ENCODE measurements at places on chromosomes 1 and 21.
A peak's percentile ranks its signal among the peaks of the same experiment; 100 is the strongest.

DNA sequence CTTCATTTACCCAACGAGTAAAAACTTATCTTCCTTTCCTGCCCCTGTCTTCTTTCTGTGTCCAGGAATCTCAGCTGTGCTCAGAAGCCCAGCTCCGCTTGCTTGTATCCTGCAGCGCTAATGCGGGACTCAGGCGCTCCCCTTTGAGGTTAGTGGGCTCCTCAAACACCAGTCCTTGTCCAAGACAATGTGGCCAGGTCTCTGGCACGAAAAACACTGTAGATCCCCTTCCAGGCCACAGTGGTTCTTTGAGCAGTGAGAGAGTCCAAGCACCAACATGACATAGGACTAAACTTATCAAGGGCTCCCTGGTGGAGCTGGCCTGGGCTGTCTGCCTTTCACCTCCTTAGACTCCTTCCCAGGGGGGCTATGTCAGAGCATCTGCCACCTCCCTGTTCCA, 53.7 kb downstream of the PLD5 start:
- no peak for DNase-seq

DNA sequence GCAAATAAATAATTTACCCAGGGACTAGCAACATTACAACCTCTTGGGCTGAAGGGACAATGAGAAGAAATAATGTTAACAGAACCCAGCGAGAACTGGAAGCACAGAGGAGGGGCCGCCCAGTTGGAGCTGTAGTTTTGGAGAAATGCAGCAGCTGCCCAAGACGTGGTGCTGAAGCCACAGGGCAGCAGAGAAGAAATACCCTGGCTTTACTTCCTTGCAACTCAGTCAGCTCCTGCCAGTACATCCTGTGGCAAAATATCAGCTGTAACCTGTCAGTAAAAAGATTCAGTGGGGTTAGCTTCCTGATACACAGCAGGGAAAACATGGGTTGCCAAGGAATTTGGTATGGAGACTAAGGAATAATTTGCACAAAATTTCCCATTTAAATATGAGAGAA, 283.6 kb upstream of the USP25 start:
- no peak for DNase-seq

DNA sequence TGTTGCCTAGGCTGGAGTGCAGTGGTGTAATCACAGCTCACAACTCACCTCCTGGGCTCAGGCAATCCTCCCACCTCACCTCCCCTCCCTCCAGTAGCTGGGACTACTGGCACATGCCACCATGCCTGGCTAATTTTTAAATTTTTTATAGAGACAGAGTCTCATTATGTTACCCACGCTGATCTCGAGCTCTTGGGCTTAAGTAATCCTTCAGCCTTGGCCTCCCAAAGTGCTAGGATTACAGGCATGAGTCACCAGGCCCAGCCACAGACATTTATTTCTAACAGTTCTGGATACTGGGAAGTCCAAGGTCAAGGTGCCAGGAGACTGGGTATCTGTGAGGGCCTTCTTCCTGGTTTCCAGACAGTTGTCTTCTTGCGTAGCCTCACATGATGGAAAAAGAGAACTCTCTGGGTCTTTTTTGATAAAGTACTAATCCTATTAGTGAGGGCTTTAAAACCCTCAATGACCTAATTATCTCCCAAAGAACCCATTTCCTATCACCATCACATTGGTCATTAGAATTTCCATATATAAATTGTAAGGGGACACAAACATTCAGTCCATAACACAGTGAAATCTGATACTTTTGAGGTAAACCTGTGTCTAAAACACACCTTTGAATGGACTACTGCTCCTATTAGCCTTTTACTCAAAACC, 67.9 kb downstream of the PHACTR4 start:
- peak; percentile 46 for DNase-seq

DNA sequence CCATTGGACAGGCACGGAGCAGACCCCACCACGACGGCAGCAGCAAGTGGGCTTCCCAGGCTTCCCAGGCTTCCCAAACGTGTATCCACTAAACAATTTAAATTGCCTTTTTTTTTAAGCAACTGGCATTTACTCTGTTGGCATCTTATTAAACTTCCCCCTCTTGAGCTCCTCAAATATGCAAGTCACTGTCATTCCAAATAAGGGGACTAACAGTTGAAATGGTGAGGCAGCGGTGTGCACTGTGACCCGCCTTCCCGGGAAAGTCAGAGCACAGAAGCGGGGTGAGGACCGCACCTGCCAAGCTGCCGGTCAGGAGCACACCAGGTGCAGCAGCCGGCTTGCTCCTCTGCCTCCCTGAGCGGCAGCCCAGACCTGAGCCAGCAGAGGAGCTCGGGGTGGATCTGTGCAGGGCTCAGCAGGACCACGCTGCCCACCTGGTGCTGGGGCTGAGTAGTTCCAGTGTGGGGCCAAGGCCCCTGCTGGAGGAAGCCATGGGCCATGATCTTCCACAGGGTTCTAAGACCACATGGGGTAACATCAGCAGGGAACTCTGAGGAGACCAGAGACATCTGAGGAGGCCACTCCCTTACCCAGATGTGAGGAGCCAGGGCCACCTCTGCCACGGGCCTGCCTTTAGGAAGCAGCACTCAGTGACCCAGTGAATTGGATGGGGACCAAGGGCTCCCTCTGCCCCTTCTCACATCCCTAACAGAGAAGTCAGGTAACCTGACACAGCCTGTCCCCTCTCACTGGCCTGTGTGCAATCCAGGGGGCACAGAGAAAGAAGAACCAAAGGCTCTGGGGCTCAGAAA, 245.4 kb downstream of the NPHP4 start:
- no peak for DNase-seq

GRCh38 chr1:101996825-101997465, at the start of gene OLFM3:
Gene OLFM3, minus strand, starts transcription at chr1:101996926.
- DNase-seq: no peak

DNA sequence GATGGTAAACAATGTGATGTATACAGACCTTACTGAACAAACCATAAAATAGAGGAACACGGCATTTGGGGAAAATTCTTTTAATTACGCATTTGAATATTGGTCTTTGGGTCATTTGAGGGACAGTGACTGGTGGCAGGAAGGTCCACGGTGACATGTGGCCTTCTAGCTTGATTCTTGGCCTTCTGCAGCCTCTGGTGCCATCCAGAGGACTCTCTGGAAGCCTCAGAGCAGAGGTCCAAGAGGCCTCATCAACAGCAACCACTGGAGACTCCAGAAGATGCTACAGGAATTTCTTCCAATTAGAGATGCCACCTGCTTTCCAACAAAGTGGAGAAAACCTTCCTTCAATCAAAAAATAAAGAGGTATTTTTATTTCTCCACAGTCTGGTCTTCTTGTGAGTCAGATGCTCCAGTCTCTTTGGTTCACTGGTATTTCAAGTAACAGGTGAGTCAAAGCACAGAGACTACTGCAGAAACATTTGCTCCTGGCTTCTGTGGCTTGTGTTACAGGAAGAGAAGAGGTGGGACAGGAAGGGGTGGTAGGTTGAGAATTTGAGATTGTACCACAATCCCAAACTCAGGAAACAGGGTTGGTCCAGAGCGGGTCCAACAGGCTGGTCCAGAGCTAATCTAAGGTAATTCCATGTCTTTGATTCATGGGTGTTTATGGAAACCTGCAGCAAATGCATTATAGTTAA, 2.7 kb upstream of the F5 start:
- no peak for DNase-seq

- DNase-seq: no peak
These were observed 42.0 kb downstream of the IL23R start for GRCh38 chr1:67208217-67208616.

- DNase-seq: no peak
These were observed 74.2 kb downstream of the ST3GAL3 start for GRCh38 chr1:43781574-43781973.

DNA sequence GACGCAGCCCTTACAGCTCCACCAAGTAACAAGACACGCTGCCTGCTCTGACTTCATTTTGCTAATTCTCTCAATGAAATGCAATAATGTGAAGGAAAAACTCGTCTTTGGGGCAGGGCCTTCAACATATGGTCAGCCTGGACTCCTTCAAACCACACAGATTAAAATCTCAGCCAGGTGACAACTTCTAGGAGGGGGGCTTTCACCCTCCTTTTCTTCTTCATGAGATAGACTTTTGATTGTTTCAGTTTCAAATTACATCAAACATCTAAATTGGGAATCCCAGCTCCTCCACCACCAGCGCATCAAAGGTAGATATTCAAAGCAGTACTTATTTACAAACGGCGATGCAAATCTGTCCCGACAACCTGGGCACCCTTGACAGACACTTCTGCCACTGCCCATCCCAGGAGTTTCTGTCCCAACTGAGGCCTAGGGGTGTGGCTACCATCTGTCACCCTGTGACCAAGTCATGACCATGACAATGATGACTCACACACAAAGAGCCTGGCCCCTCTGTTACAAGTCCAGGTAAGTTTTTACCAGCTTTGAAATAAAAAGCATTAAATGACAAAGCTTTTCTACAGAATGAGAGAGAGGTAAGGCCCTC, 29.7 kb downstream of the SSBP3 start:
- DNase-seq: no peak

GRCh38 chr1:100313382-100313781, 38.9 kb upstream of the CDC14A start:
- DNase-seq: no peak

GRCh38 chr21:45032332-45032731, 42.0 kb upstream of the ADARB1 start:
- DNase-seq: no peak

DNA sequence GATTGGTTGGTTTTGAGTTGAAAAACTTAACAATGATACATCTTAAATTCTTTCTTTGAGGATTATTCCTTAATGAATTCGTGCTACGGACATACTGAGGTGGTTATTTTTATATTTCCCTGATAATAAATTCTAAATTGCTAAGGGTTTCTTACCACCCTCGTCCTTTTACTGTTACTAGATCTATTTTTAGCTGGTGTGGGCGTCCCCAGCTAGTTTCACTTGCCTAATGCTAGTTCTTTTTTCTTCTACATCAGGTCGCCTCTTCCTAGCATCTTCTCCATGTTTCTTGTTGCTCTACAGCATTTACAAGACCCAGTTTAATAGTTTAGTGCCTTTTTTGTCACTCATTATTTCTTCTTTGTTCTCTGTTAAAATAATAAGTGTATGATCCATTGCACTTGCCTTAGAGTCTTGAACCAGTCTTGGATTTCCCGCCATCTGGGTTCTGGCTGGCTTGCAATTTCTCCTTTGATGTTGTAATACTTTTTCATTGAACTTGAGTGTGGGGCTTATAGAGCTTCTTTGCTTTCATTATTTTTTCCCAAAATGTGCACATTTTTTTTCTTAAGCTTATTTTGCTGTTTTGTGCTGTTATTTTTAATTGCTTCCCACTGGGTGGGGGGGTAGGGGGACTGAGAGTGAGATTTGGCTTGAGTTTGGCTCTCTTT, 677 bp upstream of the HSD11B1 start:
- DNase-seq: no peak

DNA sequence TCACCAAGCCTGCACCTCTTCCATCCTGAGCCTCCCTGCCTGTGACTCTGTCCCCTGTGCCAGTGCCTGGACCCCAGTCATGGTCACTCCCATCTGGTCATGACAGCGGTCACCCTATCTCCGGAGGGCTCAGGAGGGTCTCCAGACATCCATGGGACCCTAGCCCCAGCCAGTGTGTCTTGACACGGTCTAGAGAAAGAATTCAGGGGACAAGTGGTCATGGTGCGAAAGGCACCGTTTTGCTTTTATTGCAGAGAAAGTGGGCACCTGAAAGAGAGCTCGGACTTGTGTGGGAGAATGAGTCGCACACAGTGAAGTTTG, 4.7 kb upstream of the RIPK4 start:
- DNase-seq: no peak

- DNase-seq: peak; percentile 88
These were observed 53.3 kb upstream of the SYT14 start for GRCh38 chr1:209884665-209885117.

DNA sequence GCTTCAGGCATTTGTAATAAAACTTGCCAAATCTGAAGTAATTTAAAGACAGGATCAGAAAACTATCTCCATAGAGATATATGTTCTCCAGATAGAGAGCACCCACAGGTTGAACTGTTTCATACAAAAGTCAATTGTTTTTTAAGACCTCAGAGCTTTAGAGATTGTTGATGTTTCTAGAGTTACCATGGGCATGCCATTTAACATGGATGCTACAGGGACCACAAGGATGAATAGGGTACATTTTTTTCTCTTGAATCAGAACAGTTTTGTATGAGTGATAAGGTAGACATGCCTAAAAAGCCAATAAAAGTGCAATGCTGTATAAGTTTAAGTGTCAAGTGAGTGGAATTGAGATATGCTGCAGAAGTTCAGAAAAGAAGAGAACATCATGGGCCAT, 511.0 kb upstream of the CAMK1G start:
- DNase-seq: no peak

- DNase-seq: no peak
These were observed 124.2 kb downstream of the ATP6V1G3 start for GRCh38 chr1:198416296-198416695.

DNA sequence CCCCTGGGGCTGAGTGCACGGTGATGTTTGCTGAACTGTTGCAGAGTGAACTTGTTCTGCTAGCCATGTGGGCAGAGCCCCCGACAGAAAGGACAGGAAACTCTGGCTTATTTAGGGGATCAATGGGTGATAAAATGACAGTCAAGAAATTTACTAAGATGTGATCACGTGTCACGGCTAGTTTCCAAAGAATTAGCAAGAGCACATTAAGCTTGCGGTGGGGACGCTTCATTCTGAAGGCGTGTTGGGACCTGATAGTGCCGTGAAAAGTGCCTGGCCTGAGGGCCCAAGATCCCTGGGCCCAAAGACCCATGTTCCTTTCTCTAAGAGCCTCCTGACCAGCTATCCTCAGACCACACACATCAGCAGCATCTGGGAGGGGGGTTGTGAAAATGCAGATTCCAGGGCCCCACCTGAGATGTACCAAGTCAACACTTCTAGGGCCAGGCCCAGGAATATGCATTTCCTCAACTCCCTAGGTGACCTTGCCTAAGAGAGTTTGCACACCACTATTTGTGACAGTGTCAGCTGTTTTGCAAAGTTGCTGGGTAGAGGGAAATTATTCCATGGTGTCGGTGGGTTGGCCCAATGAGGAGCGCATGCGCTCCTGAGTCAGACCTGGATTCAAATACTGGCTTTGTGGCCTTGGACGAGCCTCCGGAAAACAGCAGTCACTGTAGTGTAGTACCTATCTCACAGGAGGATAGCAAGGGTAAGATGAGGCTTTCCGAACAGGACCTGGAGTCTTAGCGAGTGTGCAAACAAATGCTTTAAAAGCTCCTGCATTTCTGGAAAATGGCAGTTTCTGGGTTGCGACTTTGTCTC, 77.5 kb downstream of the SPSB1 start:
- no peak for DNase-seq

All from HFF-Myc (cell line).